ENCODE measurements at places on chromosomes 3 and 15. TPM values are rescaled to one million over a fixed set of nuclear protein-coding genes. Genes with fewer than 3 reads are reported as not detected.
A peak's percentile ranks its signal among the peaks of the same experiment; 100 is the strongest.

Gene FGF12
- polyA plus RNA-seq = 8.0 TPM

DNA sequence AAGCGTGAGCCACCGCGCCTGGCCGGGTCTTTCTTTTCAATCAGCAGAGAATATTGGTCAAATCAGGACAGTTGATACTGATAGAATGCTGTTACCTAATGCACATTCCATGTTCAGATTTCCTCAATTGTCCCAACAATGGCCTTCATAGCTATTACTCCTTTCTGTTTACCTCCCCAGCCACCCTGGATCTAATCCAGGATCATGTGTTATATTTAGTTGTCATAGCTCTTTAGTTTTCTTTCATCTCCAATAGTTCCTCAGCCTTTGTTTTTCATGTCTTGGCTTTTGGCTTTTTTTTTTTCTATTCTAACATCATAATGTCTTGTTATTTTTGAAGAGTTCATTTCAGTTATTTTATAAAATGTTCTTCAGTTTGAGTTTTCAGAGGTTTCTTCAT is 14.6 kb downstream of the USP3 start:
- DNase-seq = no peak

Gene STT3B
- 154 TPM for polyA plus RNA-seq

GRCh38 chr3:5296362-5296761 is 108.9 kb downstream of the EDEM1 start:
- no peak for DNase-seq

- DNase-seq = no peak
Observed at GRCh38 chr3:107347751-107348150, 29.5 kb upstream of the CCDC54 start.

- DNase-seq = no peak
Observed at GRCh38 chr3:153145454-153145853, 16.6 kb upstream of the RAP2B start.

- DNase-seq = no peak
Observed at GRCh38 chr3:190089711-190090110, 31.0 kb downstream of the P3H2 start.

GRCh38 chr3:167814441-167814951 is 79.0 kb downstream of the SERPINI1 start:
- DNase-seq = no peak

Gene ASB14
- 0.78 TPM for polyA plus RNA-seq

Gene GUCA1C
- polyA plus RNA-seq = 0.26 TPM

- DNase-seq = no peak
Observed at GRCh38 chr15:56817321-56818080, 84.2 kb upstream of the ZNF280D start.

- no peak for DNase-seq
Observed at GRCh38 chr3:173395073-173395411, 2.5 kb upstream of the NLGN1 start.

DNA sequence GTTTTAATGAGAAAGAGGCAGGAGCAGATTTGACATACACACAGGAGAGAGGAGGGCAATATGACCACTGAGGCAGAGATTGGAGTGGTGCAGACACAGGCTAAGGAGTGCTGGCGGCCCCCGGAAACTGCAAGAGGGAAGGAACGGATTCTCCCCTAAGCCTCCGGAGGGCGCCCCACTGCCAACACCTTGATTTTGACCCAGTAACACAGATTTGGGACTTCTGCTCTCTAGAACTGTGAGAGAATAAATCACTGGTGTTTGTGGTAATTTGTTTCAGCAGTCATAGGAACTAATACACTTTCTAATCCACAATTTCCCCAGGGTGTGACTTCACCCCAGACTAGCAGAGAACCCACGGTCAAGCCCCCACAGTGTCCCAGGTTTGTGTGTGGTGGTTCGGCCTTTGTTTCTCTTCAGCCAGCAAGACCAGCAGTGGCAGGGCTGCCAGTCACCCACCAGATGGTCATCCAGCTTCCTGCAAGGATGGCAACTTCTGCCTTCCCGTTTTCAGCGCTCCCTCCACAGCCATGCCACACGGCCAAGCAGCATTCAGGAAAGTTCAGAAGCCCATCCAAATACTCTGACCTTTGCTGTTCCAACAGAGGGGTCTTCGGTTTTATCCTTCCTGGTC is 23.6 kb upstream of the TSPAN3 start:
- no peak for DNase-seq

- no peak for DNase-seq
Observed at GRCh38 chr3:17125738-17126442, 241.1 kb downstream of the PLCL2 start.

DNA sequence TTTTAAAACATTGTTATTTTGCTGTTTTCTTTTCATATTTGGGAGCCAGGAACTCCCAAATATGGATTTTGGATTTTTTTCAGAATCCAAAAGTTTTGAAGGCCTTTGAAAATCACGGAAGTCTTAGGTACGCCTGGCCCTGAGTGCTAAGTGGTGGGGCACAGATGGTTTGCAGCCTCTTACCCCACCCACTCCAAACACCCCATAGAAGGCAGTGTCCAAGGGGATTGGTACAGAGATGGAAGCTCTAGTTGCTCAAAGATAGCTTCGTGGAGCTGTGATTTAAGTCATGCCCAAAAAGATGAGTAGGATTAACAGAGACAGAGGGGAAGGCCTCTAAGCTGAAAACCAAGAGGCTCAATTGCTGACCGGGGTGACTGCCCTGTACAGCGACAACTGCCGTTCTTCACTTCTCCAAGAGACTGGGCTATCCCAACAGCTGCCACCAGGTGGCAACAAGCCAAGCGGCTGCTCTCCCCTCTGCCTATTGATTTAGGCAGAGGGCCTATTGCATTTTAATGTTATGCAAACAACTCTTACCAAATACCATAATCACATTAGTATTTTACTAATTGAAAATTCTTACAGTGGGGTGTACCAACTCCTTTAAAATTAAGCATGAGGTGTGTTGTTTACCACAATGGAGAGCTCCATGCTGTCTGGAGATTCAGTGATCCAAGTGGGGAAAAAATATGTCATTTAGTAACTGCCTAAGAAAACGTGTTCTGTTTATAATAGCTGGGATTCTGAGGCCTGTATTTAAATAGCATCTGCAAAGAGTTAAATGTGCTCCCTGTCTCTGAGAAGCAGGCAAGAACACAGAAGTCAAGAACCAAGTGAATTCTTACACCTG is 64.0 kb upstream of the C15orf61 start:
- peak; percentile 48 for DNase-seq

Gene PDZRN3
- 41.5 TPM for polyA plus RNA-seq

Data from left renal pelvis (tissue), 4 donors.